ENCODE measurements at places on chromosomes 5 and 9.

DNA sequence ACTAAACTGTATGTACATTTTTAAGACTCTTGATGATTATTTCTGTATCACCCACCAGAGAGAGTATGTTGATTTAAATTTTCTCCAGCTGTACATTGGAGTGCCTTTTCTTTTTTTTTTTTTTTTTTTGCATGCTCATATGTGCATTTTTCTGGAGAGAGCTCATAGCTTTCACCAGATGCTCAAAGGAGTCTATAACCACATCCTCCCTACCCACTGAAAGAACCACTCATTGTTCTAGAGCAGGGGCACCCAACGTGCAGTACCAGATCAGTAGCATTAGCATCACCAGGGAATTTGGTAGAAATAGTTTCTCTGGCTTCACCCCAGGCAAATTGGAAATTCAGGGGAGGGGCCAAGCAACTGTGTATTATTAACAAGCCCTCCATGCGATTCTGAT is 53.9 kb upstream of the TMEM171 start:
- peak; percentile 89 for DNase-seq
- H3K36me3 ChIP-seq = peaks cover 4% of the 10 kb centered on the region
- H3K27ac ChIP-seq = no peak overlapping the region
- no peak overlapping the region for H3K4me3 ChIP-seq
- H3K27me3 ChIP-seq = no peaks in the 10 kb centered on the region
- H3K4me1 ChIP-seq = peaks cover 2% of the 10 kb centered on the region

DNA sequence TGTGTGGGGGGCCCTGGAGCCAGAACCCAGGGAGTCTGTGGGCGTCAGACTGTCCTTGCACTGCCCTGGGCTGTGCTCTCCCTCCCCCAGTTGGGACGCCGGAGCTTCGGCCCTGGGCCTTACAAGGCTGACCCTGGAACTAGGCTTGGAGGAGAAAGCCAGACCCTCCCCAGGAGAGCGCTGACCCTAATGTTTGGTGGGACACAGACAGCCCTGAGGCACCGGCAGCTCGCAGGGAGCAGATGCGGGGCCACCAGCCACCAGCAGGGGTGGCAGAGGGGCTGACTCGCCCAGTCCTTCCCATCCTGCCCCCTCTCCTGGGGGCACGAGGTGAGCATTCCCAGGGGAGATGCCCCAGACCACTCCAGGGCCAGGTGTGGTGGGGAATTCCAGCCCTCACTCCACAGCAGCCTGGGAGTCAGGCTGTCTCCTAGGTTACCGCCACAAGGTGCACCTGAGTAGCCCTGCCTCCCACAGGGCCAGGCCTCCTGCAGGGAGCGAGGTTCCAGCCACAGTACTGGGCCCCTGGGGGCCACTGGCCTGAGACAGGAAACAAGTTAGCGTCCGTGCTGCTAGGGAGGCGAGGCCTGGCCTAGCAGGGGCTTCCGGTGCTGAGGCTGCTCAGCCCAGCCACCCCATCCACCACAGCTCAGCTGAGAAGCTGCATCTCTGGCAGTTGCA is 134.6 kb downstream of the OLFM1 start:
- DNase-seq = no peak
- no peaks in the 10 kb centered on the region for H3K27me3 ChIP-seq
- no peak overlapping the region for H3K27ac ChIP-seq
- no peaks in the 10 kb centered on the region for H3K36me3 ChIP-seq

DNA sequence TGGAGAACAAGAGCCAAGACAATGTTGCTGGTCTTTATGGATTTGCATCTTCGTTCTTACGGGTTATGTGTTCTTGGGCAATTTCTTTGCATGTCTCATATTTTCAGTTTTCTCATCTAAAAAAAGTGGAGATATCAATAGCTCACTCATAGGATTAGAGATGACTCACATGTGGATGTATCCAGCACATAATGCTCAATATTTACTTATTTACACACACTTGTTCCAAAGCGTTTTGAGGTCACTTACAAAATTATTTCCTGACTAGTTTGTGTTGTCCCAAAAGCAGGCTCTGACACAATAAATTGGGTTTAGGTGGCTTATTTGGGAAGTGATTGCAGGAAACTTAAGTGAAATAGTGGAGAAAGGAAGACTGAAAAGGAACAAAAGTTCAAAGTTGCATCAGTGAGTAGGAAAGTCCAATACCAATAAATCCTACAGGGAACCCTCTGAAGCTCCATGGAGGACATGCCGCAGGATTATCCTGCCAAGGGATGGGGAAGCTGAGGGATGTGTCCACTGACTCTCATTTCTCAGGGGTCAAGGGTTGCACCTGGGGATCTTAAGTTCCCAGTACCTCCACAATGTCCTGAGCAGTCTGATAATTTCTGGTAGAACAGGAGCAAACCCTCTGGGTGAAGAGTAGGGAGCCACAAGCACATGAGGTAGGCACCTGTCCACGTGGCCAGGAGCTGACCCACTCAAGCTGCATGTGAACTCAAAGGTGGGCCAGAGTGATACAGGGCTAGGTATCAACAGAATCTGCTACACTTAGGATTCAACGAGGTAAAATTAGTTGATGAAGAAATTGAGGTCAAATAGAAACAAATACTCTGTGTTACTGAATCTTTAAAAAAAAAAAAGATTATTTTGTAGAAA is 37.4 kb upstream of the SLC44A1 start:
- DNase-seq = peak; percentile 50
- no peak overlapping the region for H3K27ac ChIP-seq
- no peak overlapping the region for H3K4me3 ChIP-seq
- H3K36me3 ChIP-seq = no peaks in the 10 kb centered on the region

- no peaks in the 10 kb centered on the region for H3K36me3 ChIP-seq
- no peak overlapping the region for H3K4me3 ChIP-seq
- H3K4me1 ChIP-seq = no peaks in the 10 kb centered on the region
- H3K27me3 ChIP-seq = no peaks in the 10 kb centered on the region
Observed at GRCh38 chr5:95069021-95069420, 215.9 kb downstream of the MCTP1 start.

DNA sequence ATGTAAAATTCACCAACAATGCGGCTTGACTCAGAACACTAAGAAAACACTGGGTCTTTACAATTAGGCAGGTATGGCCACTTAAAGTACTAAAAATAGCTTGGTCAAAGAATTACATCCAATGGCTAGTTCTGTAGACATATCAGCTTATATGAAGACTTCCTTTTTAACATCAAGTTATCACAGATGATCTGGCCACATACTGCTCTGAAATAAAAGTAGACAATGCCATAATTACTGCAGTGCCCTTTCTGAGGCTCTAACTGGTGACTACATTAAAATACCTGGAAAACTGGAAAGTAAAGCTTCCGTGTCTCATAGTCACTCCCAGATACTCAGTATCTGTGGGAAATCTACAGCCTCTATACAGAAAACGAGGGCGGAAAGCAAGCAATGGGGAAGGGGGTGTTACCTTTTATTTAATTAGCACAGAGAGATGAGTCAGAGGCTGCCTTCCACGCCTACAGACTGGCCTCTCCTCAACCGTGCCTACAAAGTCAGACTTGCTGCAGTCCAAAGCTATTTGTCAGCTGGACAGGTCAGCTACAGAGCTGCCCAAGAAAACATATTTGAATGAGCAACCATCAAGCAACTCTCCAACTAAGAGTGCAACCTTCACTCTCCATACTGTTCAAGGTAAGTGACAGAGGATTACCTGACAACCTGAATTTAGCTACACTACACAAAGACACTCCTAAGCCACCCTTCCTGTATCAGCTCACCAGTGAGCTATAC is 8.7 kb downstream of the SERINC5 start:
- peak; percentile 91 for DNase-seq
- no peaks in the 10 kb centered on the region for H3K36me3 ChIP-seq
- H3K4me3 ChIP-seq = no peak overlapping the region
- no peak overlapping the region for H3K27ac ChIP-seq
- H3K27me3 ChIP-seq = no peaks in the 10 kb centered on the region
- H3K4me1 ChIP-seq = peaks cover 3% of the 10 kb centered on the region

- DNase-seq = no peak
- no peaks in the 10 kb centered on the region for H3K27me3 ChIP-seq
- H3K27ac ChIP-seq = no peak overlapping the region
- H3K36me3 ChIP-seq = no peaks in the 10 kb centered on the region
- no peaks in the 10 kb centered on the region for H3K4me1 ChIP-seq
Observed at GRCh38 chr5:35240892-35241291, 10.6 kb upstream of the PRLR start.

DNA sequence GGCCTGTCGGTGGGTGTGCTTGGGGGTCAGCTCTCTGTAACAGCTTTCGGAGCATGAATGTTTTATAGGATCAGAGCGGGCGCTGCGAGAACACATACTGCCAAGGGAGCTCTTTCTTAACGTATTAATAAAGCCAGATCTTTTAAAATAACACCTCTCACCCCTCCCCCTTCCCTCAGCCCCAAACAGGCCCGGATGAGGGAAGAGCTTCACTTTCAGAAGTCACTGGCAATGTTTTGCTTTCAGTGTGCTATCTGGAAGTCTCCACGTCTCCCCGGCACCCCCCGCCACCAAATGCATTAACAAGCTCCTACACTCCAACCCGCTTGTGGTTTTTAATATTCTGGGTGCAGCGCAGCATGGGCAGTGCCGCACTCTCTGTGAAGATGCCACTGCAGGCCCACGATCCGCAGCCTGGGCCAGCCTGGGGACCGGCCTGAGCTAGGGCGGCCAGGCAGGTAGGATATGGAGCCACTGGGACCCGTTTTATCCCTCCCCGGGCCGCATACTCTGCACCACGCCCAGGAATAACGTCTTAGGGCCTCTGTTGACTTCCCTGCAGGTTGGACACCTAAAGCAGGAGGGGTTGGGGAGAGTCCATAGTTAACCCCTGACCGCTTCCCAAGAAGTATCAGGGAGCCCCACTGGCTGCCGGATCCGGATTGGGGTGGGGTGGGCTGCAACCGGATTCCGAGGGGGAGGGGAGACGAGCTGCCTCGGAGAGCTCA is 12.6 kb downstream of the NR2F1 start:
- no peak overlapping the region for H3K27ac ChIP-seq
- DNase-seq = no peak
- no peak overlapping the region for H3K4me3 ChIP-seq
- no peaks in the 10 kb centered on the region for H3K27me3 ChIP-seq

DNA sequence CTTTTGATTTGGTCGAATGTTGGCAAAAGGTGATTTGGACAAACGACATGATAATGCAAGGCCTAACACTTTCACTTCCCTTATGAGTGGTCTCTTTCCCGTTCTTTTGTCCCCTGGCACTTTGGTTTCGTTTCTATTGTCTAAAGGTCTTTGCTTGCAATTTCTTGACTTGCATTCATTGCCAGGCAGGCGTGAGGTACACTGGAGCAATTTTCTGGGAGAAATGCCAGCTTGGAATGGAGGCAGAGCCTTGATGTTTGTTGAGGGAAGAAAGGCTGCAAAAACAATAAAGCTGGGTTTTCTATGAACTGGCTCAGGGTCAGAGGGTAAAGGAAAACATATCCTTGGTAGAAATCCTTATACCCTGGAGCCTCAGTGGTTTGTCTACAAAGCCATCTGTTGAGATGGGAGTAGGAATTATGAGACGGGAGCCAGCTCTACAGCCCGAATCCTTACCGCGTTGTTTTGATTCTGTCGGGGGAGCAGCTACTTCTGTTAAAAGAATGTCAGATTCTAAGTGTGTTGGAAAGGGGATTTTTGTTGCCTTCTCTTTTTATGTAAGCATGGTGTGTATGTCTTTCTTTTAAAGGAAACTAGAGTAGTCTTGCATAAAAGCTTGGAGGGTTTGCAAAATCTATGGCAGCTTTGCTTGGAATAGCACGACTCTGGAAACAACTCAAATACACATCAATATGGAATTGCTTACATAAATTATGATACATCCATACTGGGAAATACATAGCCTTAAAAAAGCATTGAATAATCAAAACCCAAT is 158.9 kb downstream of the RMI1 start:
- H3K27ac ChIP-seq = no peak overlapping the region
- H3K4me1 ChIP-seq = peaks cover 2% of the 10 kb centered on the region
- peak; percentile 12 for DNase-seq
- H3K36me3 ChIP-seq = no peaks in the 10 kb centered on the region

DNA sequence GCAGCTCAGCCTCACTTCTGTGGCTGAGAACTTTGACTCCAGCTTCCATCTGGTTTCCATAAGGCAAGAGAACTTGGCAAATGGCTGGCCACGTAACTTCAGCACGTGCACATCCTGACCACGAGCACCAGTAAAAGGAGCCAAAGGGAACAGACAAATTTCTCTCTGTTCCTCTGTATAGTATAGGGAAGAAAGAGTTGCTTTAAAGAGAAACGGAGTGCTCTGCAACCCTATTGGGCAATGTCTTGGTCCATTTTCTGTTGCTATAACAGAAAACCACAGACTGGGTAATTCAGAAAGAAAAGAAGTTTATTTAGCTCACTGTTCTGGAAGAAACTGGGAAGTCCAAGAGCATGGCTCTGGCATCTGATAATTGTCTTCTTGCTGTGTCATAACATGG is 558.7 kb downstream of the ACTL7B start:
- no peak overlapping the region for H3K27ac ChIP-seq
- no peaks in the 10 kb centered on the region for H3K36me3 ChIP-seq
- H3K27me3 ChIP-seq = no peaks in the 10 kb centered on the region
- H3K4me3 ChIP-seq = no peak overlapping the region
- DNase-seq = peak; percentile 73

DNA sequence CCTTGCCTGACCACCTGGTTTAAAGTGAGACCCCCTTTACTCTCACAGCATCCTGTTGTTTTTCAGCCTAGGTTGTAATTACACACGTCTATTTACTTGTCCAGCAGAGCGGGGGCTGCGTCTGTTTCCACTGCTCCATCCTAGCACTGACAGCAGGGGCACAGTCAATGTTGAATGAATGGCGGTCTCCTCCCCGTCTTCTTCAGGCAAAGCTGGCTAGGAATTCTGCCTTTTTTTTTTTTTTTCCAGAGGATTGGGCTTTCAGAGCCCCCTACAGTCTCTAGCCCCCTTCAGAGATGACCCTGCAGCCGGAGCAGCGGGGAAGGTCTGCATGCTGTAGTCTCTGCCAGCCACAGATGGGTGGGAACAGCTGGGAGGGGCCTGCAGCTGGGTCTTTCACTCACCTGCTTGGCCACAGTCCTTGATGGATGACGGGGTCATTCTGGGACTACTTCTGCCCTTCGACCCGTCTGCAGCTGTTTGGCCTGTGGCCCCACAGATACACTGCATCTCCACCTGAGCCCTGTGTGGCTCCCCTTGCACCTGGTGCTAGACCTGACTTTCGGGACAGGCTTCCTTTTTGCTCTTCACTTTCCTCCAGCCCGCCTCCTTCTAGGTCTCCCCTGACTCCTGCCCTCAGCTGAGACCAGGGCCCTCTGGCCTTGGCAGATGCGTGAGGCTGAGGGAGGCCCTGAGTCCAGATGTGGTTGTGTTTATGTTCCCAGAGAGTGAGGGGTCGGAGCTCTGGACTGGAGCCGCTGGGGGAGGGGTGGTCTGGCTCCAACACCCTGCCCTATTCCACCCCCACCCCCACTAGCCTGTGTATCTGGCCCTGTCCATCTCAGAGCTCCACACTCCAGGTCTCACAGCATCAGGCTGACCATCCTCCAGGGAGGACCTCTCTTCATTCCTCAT is 8.0 kb downstream of the PITX1 start:
- no peak overlapping the region for H3K27ac ChIP-seq
- peaks cover 44% of the 10 kb centered on the region for H3K36me3 ChIP-seq
- peaks cover 14% of the 10 kb centered on the region for H3K4me1 ChIP-seq
- no peak overlapping the region for H3K4me3 ChIP-seq

Measured in IMR-90 (cell line).